Inflammatory macrophage treated with lipopolysaccharide for 4 hours (primary cell): ENCODE measurements at places on chromosomes 3 and 15.

GRCh38 chr15:90986790-90987507 lies 7.4 kb downstream of the PRC1 start:
- DNase-seq = no peak

DNA sequence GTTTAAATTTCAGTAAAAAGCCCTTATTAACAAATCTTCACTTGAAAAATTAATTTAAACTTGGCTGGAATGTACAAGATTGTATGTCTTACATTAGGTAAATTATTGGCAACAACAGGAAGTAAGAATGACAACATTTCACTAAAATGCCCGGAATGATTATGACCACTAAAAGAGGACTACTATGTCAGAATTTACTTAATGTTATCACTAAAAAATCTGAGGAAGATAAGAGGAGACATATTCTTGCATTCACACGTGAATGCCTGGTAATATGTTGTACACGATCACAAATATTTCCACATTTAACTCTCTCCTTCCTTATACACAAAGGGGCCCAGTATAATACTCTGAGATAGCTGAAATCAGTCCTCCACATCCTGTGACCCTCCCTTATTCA lies 29.7 kb downstream of the VGLL3 start:
- no peak for DNase-seq

DNA sequence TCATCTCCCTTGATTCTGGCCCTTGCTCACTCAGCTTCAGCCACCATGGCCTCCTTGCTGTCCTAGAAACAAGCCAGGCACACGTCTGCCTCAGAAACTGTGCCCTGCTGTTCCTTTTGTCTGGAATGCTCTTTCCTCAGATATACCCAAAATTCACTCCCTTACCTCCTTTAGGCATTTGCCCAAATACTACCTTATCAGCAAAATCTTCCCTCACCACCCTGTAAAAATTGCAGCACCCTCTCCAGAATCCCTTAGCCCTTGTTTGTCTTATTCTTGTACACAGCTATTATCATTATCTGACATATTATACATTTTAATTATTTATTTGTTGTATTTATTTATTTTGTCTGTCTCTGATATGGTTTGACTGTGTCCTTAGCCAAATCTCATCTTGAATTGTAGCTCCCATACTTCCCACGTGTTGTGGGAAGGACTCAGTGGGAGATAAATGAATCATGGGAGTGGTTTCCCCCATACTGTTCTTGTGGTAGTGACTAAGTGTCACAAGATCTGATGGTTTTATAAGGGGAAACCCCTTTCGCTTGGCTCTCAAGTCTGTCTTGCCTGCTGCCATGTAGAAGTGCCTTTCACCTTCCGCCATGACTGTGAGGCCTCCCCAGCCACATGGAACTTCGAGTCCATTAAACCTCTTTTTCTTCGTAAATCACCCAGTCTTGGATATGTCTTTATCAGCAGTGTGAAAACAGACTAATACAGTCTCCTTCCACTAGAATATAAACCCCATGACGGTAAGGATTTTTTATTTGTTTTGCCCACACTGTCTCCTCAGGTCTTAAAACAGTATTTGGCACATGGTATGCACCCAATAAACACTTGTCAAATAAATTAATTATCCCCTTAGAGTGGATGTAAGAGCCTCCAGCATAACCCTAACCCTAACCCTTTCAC lies 60.0 kb upstream of the STT3B start:
- DNase-seq = peak; percentile 83

- no peak for DNase-seq
These were observed 3.8 kb upstream of the CRYBG3 start for GRCh38 chr3:97817965-97818364.

GRCh38 chr3:131782751-131783150 lies 252.1 kb downstream of the CPNE4 start:
- DNase-seq = no peak

GRCh38 chr15:66715181-66715624 lies 13.2 kb downstream of the SMAD6 start:
- no peak for DNase-seq

DNA sequence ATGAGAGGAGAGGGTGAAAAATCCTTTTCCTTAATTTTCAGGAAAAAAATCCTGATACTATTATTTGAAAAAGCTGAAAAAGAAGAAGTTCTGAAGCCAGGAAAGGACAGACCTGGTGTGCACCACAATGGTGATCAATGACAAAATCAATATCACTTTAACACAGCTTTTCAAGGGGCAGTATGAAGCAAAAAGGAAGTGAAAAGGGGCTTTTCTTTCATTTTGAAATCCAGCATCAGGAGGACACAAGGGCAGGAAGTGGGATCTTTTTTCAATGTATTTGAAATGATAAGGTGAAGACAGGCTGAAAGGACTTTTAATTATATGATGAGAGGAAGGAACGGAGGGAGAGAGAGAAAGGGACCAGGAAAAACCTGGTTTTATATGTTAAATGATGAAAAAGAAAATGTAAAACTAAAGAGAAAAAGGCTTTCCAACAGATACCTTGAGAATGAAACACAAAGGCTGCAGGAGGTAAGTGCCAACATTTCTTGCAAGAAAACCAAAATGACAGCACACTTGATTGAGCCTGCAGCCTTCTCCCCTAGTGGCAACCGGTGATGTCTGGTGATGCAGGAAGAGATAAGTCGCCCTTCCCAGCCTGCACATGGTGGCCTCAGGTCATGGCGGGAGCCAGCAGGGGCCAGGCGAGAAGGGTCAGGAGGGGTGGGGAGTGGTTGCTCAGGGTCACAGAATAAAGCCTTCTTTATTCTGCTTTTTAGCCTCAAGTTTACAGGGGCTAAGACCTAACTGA lies 236.7 kb upstream of the WNT5A start:
- no peak for DNase-seq

DNA sequence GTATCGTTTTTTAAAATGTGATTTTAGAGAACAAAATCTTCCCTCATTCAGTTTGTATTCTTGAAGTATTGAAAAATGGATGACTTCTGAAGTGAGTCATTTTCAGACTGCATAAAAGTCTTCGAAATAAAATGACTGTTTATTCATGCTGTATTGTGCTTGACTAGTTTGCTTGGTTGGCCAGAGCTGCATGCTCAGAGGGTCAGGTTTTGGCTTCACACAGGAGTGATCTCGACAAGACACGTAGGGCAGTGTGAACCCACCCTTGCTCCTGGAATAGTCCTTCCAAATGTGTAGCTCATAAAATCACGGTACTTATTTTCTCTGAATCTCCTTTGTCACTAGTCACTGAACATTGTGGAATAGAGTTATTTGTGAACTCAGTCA lies 73.3 kb downstream of the FNDC3B start:
- no peak for DNase-seq

- DNase-seq = no peak
These were observed 10.2 kb upstream of the ITPKA start for GRCh38 chr15:41483519-41483918.
